ENCODE measurements at places on chromosomes 11 and 22.

DNA sequence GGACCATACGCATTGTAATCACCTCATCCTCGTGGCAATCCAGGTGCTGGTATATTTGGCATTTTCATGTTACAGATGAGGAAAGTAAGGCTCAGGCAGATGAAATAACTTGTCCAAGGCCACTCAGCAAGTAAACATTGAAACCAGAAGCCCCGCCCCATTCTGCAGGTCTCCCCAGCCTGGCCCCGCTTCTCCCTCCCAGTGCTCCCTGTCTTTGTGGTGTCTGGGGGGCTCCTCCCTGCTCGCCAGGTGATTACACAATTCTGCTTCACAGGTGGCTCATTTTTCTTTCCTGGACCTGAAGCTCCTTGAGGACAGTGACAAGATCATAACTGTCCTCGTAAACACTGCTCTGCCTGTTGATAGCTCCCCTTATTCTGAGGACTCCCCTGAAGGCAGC is 531.5 kb upstream of the B3GAT1 start:
- DNase-seq, result no peak

DNA sequence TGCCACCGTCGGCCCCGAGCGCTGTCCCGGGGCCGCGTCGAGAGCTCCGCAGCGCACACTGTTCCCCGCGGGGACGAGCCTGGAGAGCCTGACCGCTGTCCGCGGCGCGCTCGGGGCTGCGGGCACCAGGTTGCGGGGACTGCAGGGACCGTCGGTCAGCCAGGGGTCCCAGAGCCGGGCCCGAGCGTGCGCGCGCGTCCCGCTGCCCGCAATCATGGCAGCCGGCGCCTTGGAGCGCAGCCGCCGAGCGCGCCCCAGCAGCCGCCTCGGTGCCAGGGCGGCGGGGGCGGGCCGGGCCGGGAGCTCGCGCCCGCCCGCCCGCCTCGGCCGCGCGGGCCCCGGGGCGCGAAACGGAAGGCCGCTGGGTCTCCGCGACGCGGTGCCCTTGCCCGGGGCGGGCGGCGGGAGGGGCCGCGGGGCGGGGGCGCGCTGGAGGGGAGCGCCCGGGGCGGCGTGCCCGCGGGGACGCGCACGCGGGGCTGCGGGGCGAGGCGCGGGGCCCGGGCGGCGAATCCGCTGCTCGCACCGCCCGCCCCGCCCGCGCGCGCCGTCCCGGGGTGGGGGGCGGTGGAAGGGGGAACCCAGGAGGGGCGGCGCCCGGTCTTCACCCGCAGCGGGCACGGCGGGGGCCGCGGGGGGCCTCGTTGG is 79.4 kb upstream of the PPARA start:
- peak; percentile 44 for DNase-seq

DNA sequence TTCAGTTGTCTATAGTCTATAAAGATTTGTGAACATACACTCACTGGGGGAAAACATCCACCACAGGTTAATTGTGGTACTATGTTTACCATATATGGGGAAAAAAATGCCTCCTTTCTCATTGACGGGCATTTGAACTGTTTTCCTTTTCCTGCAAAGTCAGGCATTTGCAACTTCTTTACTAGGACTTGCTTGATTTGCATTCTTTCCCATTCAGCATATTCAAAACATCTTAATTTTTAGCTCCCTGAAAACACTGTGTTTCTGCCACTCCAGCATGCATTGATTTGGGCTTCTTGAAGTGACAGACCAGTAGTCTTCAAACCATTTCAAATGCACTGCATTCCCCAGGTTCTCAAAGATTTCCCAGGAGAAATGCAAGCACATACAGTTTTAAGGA is 67.6 kb downstream of the INSC start:
- DNase-seq, result no peak

DNA sequence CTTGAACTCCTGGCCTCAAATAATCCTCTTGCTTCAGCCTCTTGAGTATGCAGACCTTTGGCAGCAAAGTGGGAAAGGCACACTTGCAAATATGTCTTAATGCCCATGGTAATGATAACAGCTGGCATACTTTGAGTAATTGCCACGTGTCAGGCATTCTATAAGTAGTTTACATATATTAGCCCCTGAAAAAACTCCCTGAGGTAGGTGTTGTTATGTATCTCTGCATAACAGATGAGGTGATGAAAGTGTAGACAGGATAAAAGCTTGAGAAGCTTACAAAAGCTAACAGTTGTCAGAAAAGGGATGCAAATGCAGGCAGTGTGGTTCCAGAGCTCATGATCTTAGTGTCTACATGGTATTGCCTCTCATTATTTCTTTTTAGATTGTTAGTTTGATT is 291.1 kb upstream of the C11orf87 start:
- DNase-seq, result no peak

DNA sequence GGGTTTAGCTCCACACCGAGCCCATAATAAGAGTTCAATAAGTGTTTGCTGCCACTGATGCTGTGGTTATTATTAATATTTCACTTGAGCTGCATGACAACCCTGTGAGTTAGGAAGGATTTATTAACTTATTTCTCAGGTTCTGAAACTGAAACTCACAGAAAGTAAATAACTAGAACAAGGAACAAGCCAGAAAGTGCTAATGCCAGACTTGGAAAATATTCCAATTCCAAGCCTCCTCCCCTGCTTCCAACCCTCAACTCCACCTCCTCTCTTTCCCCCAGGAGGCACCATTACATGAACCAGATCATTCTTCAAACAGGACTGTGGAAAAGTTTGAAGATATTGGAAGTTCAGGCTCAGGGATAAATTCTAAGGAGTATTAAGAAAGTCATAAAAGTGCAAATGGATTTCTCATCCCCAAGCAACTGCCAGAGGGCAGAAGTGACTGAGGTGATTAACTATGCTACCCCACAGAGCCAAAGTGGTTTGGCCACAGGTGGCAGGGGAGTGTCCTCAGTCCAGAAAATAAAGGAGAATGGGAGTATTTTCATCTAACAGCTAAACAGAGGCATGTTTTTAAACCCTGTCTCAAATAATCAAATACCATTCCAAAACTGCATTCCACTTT is 3.2 kb upstream of the FJX1 start:
- no peak for DNase-seq

DNA sequence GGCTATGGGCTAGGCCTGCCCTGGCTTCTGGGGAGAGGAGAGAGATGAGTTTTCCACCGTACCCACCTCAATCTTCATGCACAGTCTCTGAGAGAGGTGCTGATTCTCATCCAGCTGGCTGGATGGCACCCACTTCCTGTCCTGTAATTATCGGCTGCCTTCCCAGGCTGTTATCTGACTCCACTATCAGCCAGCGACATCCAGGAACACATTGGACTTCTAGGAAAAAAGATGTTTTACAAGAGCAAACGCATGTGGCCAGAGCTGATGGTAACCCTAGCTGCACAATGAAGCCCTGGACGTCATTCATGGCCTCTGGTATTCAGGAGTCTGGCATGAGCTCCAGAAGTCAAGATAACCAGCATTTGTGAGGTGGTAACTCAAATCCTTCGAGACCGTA is 137.4 kb downstream of the EHF start:
- no peak for DNase-seq

- no peak for DNase-seq
Observed at GRCh38 chr11:73983741-73984538, 1.3 kb upstream of the UCP2 start.

- DNase-seq, result no peak
Observed at GRCh38 chr22:24875862-24876506, 70.0 kb downstream of the SGSM1 start.

DNA sequence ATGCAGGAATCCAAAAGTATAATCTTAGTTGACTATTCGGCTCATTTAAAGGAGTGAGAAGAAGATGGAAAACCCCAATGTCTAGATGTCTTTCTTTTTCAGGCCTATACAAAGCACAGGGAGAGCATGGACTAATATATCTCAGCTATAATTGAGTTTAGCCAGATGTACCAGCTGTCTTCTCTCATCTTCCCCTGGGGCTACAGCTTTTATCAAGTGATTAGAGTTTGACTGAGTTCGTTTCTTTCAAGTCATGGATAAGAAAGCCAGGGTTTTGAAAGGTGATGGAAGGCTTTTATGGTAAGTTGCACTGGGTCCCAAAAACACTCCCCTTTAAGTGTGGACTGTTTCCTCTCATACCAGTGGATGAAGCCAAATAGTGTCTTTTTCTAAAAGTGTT is 1172.8 kb upstream of the TENM4 start:
- no peak for DNase-seq

DNA sequence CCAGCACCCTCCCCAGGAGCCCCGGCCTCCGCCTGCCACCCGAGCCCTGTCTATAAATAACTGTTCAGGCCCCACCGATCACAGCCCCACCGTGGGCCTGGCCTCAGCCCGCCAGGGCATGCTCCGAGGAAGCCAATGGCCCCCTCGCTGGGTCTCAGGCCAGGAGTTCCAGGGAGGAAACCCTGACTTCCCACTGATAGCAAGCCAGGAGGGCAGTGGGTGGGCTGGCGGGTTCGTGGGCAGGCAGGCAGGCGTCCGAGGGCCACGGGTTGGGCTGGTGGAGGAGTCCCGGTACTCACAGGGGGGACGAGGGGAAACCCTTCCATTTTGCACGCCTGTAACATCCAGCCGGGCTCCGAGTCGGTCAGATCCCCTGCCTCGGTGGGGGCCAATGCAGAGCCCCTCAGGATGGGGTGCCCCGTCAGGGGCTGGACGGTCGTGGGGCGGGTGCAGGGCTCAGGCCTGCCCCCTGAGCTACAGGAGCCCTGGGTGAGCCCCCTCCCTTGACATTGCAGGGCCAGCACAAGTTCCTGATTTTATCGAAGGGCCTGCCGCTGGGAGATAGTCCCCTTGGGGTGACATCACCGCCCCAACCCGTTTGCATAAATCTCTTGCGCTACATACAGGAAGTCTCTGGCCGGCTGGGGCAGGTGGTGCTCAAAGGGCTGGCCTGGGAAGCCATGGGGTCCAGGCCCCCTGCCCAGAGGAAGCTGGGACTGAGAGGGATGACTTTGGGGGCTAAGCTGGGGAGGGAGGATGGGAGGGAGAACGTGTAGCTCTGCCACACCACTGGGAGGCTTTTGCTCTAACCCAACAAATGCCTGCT is at the start of gene SPI1:
Gene SPI1 (minus strand): TSS at position 538 of the 826 bp plus-strand sequence. CDS start 194 bp downstream, at position 344.
- no peak for DNase-seq

DNA sequence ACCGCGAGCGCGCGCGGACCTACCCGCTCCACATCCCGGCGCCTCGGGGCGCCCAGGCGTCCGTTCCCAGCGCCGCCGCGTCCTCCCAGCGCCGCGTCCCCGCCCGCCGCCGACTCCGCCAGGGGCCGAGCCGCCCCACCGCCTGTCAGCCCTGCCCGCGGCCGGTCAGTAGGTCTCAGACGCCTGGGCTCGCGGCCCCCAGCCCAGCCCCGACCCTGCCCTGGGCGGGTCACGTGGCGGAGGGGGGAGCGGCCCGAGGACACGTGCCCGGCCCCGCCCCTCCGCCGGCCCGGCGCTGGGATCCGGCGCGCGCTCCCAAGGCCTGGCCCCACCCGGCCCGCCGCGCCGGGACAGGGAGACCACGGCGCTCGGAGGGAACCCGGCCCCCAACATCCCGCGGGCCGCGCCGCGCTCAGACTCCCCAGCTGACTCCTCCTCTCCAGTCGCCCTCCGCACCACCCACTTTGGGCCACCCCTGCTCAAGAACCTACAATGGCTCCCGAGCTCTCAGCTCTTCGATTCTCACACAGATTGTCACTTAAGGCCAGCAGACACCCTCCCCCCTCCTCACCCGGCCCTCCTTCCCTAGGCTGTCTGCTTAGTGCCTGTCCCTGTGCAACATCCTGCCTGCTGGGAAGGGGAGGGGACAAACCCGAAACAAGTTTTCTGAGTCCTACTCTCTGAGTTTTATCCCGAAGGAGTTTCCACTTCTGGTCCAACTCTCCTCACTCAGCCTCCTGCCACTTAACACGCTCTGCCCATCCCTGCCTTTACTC is at the start of gene RAB3IL1:
Gene RAB3IL1 (minus strand): TSS at position 233 of the 776 bp plus-strand sequence. CDS start 199 bp downstream, at position 34.
- no peak for DNase-seq

- no peak for DNase-seq
Observed at GRCh38 chr11:69635195-69635594, 5.8 kb upstream of the CCND1 start.

DNA sequence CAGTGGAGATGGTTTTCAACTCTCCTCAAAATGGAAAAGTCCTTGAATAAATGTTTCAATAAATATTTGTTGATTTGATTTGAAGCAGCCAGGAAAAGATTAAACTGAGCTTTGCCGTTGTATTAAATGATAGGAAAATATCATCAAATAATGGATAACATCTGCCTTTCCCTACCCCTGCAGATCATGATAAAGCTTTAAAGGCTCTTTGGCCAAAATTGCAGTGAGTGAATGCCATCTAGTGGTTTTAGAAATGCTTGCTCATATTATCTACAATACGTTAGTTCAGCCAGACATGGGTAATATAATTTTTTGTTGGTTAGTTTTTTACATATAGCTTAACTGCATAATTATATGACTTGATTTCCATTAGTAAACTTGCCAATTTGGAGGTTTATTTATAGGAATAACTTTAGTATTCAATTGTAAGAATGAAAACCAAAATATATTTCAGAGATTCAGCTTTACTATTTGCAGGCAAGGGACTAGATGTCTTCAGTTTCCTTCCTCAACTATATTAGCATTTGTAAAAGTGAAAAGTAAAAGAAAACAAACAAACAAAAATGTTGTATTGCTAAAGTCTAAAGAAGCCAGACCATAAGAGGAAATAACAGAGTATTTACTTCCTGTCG is 159.2 kb downstream of the MSANTD4 start:
- no peak for DNase-seq

DNA sequence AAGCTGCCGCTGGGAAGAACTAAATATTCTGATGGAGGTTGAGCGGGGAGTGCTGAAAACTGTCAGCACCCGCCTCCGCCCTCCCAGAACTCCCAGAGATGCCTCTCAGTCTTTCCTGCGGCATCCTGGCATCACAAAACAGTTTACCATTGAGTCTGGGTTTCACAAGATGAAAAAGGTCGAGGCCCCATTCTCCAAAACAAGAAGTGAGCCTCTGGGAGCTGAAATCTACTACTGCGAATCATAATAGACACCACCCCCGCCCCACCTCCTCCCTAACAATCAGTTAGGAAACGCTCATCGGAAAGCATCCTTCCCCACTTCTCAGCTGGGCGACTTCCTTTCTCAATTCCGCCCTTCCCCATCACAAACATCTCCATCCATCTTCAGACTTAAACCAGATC is 1.0 kb downstream of the SUN2 start:
- no peak for DNase-seq

DNA sequence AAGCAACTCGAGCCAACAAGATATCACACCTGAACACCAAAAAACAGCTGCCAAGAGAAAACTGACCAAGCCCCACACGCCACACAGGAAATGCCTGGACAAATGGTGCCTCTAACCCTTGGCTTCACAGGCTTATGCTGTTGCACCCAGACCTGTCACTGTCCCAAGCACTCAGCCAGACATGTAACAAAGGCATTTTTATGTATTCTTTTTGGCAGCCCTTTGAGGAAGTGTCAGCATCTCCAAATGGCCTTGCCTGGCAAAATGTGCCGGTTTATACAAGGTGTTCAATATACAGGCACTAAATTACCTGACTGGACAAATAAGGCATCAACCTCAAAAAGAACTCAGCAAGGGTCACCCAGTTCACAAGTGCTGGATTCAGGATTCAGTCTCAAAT is 6.1 kb downstream of the HDHD5 start:
- DNase-seq, result no peak
